ENCODE measurements at places on chromosomes 7 and 10.

GRCh38 chr7:73890555-73891147 lies 29.7 kb downstream of the TMEM270 start:
- DNase-seq = no peak

GRCh38 chr10:103493362-103493915 lies at the start of gene NEURL1:
Gene NEURL1 (plus strand): TSS chr10:103493705. CDS start chr10:103494388, 683 bp downstream.
- DNase-seq = no peak

DNA sequence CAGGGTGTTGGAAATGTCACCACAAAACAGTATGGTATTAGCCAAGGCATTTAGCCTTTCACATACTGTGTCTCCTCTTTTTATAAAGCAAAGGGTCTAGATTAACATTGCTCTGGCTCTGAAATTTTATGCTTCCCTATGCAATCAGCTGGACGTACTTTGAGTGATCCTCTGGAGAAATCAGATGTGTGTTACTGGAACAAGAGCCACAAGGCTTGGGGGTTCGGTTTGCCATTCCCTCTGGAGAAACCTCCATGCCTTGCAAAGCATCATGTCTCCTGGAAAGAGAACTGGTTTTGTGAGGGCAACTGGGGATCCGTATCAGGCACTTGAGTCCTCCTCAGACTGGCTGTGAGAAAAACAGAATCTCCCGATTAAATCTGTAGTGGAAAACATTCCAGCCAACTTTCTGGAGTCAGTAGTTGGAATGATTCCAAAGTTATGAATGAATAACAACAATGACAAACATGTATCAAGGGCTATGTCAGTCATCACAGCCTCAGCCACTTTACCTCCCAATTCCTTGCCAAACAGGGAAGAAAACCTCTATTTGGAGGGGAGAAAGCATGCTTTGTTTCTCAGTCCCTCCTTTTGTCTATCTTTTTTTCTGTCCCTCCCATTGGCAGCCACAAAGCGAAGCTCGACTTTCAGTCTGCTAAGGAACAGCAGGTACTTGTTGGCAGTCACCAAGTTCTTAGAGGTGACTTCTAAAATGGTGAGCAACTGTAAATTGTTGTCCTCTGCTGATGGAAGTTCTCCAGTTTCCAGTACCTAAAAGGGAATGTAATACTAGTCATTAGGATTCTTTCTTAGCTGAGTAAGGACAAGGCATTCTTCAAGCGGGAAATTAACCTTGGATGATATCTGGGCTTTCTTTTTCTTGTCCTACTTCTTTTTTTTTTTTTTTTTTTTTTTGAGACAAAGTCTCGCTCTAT lies 864.8 kb upstream of the AUTS2 start:
- DNase-seq = no peak

- no peak for DNase-seq
Measured at GRCh38 chr10:71725998-71726579, 6.5 kb upstream of the C10orf105 start.

DNA sequence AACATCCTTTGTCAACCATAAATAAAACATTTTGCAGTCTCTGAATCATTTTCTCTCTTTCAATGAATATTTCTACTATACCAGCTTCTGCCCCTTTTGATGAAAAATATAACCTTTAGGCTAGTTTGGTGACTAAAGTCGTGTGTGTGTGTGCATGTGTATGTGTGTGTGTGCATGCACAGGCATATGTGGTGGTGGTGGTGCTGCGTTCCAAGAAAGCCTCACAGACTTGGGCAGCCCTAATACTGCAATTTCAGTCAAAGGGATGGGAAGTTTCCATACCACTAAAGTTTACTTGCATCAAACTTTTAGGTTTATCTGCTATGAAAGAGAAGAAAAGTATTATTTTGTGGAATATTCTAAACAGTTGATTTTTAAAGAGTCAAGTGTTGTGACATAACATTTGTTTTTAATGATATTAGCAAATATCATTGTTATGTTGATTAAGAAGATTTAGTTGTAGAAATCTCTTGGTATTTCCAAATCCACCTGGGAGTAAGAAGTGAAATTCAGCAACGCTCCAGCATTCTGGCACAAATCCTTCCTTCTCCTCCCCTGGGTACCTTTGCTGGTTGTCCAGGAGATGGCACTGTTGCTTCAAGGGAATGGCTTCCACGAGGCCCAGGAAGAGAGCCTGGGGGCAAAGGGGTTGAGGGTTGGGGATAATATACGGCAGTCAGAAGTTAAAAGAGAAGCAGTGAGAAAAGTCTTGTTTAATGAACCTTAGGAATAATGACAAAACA lies 41.5 kb downstream of the ASB4 start:
- no peak for DNase-seq

GRCh38 chr7:22481726-22482125 lies 18.3 kb downstream of the STEAP1B start:
- DNase-seq = no peak

- no peak for DNase-seq
Measured at GRCh38 chr7:157851501-157852067, 514.8 kb downstream of the DNAJB6 start.

DNA sequence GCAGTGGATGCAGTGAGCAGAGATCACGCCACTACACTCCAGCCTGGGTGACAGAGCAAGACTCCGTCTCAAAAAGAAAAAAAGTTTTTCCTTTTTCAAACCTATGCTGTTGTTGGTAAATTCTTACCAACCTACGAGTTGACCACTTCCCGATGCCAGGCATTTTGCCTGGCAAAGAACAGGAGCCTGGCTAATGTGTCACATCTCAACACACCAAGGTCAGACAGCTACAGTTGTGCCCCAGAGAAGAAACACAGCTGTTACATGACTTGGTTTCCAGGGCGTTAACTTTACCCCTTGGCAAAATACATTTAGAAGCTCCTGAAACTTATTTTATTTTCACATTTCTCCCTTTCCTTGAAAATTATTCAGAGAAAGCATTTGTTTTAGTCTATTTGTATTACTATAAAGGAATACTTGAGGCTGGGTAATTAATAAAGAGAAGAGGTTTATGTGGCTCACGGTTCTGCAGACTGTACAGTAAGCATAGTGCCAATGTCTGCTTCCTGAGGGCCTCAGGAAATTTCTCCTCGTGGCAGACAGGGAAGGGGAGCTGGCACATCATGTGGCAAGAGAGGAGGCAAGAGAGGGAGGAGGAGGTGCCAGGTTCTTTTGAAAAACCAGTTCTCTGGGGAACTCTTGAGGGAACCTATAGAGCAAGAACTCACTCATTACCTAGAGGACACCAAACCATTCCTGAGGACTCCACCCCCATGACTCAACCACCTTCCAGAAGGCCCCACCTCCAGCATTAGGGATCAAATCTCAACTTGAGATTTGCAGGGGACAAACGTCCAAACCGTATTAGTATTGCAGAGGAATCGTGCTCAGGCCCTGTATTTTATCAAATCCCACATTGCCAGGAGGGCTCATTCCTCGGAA lies 83.3 kb downstream of the PAXIP1 start:
- no peak for DNase-seq

- DNase-seq = no peak
Measured at GRCh38 chr7:139896831-139897230, 67.8 kb downstream of the TBXAS1 start.

GRCh38 chr7:564176-564865 lies 44.7 kb upstream of the PDGFA start:
- no peak for DNase-seq

DNA sequence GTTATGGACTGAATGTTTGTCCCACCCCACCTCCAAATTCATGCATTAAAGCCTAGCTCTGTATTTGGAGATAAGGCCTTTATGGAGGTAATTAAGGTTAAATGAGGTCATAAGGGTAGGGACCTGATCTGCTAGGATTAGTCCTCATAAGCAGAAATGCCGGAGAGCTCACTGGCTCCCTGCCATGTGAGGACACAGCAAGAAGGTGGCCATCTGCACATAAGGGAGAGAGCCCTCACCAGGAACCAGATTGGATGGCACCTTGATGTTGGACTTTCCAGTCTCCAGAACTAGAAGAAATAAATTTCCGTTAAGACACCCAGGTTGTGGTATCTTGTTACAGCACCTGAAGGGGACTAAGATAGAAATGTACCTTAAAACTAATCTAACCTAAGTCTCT lies 816.1 kb upstream of the C7orf33 start:
- no peak for DNase-seq

GRCh38 chr10:96309628-96310320 lies 5.5 kb downstream of the DNTT start:
- DNase-seq = no peak

- no peak for DNase-seq
Measured at GRCh38 chr7:78970440-78970916, 483.0 kb downstream of the MAGI2 start.

GRCh38 chr7:98568891-98569290 lies 48.2 kb upstream of the NPTX2 start:
- DNase-seq = no peak

DNA sequence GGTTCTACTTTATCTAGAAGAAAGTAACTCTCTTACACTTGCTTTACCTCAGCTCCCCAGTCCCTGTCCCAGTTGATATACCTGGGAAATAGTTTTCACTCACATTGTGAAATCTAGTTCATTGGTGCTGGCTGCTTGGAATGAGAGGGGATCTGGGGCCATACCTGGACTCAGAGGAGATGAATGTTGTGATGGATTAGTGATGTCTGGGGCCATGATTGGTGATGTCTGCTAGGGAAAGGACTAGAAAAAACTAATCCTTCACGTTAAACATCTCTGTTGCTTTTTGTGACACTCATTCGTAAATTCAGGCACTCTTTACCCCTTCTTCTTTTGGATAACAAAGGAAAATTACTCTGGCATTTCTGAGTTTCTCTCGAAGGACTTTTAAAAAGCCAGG lies 152.4 kb downstream of the RAB11FIP2 start:
- no peak for DNase-seq

GRCh38 chr10:111240348-111240747 lies 163.5 kb downstream of the ADRA2A start:
- DNase-seq = no peak

- DNase-seq = no peak
Measured at GRCh38 chr10:122510736-122511135, 49.4 kb downstream of the HTRA1 start.

- no peak for DNase-seq
Measured at GRCh38 chr7:26492816-26493215, 201.2 kb downstream of the SNX10 start.

- DNase-seq = no peak
Measured at GRCh38 chr10:66848856-66849255, 77.0 kb upstream of the LRRTM3 start.

- DNase-seq = no peak
Measured at GRCh38 chr7:46319841-46320240, 398.8 kb upstream of the IGFBP3 start.

DNA sequence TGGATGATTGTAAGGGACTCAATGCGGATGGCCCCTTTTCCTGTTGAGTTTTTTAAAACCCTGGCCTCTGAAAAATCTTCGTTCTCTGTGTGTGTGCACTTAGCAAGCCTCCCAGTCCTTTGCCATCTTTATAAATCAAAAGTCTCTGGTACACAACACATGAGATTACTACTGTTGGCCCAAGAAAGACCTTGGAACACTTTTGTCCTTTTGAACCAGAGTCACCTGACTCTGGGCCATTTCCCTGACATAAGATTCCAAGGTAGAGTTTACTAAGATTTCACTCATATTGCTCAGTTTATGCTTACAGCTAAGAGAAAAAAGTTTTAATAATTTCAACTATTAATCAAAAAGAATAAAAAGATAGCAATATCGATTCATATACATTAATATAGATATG lies 64.7 kb upstream of the IFRD1 start:
- DNase-seq = no peak

- DNase-seq = peak; percentile 38
Measured at GRCh38 chr10:72935361-72935760, 19.2 kb downstream of the PLA2G12B start.

- DNase-seq = peak; percentile 56
Measured at GRCh38 chr10:43322769-43323168, 48.7 kb upstream of the FXYD4 start.

DNA sequence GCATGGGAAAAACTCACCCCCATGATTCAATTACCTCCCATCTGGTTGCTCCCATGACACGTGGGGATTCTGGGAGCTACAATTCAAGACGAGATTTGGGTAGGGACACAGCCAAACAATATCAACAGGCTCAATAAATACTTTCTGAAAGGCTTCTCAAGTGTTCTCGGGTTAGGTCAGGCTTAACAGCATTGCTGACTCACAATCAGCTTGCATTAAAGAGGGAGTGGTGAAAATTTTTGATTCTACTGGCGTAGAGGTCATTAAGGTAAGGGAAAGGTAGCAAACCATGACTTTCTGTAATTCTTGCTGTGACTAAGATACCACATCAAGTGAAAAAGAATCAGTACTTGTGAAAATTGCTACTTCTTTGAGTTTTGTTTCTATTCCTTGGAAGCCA lies 126.4 kb downstream of the JCAD start:
- DNase-seq = no peak

DNA sequence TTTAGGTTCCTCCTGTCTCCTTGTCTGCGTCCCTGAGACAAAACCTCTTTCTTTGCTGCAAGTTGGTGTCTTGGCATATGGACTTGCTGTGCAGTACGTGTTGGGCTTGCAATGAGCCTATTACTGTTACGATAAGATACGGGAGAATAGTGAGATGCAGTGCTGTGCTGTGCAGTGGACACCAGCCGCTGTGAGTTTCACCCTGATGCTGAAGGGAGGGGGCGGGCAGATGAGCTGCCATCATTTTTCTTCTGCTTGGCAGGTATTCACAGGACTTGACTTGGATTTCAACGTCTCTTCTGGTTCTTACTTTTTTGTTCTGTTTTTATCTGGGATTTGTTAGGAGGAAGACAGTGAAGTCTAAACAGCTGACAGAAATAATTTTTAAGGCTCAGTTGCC lies 257.1 kb upstream of the PITRM1 start:
- no peak for DNase-seq

DNA sequence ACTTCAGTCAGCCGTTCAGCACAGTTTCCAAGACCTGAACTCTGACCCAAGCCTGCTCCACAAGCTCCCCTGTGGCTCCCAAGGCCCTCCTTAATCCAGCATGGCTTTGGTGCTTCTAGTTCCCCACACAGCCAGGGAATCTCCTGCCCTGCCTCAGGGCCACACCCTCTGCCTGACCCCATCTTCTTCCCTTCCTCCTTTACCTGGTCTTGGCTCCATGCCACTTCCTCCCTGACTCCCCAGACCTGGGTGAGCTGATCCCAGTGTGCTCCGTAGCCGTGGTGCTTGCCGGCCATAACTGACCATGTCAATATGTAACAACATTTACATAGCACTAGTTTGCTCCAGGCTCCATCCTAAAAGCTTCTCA lies 20.0 kb downstream of the TMEM273 start:
- DNase-seq = no peak
